ENCODE measurements at places on chromosomes 11 and 22. TPM values are rescaled to one million over a fixed set of nuclear protein-coding genes. Genes with fewer than 3 reads are reported as not detected.

The ACER3 gene
- polyA plus RNA-seq: 3.8 TPM

The STARD10 gene
- polyA plus RNA-seq: 238 TPM

The PRDM10 gene
- 2.7 TPM for polyA plus RNA-seq

The OR51D1 gene
- polyA plus RNA-seq: not detected

The PPFIBP2 gene
- 26.5 TPM for polyA plus RNA-seq

The OR51B6 gene
- not detected for polyA plus RNA-seq

The FAM83F gene
- polyA plus RNA-seq: 10.5 TPM

The APOL2 gene
- polyA plus RNA-seq: 68.4 TPM

The GVQW3 gene
- not detected for polyA plus RNA-seq

The MUC6 gene
- polyA plus RNA-seq: 0.34 TPM

The TESMIN gene
- polyA plus RNA-seq: 3.4 TPM

The PKNOX2 gene
- 1.1 TPM for polyA plus RNA-seq

The KCNK4 gene
- polyA plus RNA-seq: not detected

The TEX54 gene
- polyA plus RNA-seq: not detected

The OR6A2 gene
- polyA plus RNA-seq: not detected

The PHF21B gene
- not detected for polyA plus RNA-seq

The C11orf42 gene
- polyA plus RNA-seq: 0.66 TPM

The MRGPRE gene
- 0.22 TPM for polyA plus RNA-seq

The ZBTB16 gene
- polyA plus RNA-seq: 1.5 TPM

The TMEM151A gene
- polyA plus RNA-seq: 0.44 TPM

The LRRC10B gene
- polyA plus RNA-seq: not detected

The LINC01488 gene
- polyA plus RNA-seq: not detected

The DDI1 gene
- polyA plus RNA-seq: not detected

The KCTD17 gene
- polyA plus RNA-seq: 18.8 TPM

The GRAP2 gene
- polyA plus RNA-seq: 2.0 TPM

The FOLR3 gene
- 0.12 TPM for polyA plus RNA-seq

The ADORA2A gene
- polyA plus RNA-seq: 3.2 TPM

The MRGPRX3 gene
- polyA plus RNA-seq: not detected

The ANO9 gene
- polyA plus RNA-seq: 363 TPM

The OR51L1 gene
- polyA plus RNA-seq: not detected

The FERMT3 gene
- polyA plus RNA-seq: 11.4 TPM

The SLC22A9 gene
- polyA plus RNA-seq: not detected

The PANX2 gene
- not detected for polyA plus RNA-seq

The MUC5AC gene
- 0.06 TPM for polyA plus RNA-seq

The SLC25A18 gene
- 2.1 TPM for polyA plus RNA-seq

The SPI1 gene
- 13.6 TPM for polyA plus RNA-seq

The ANO5 gene
- 7.8 TPM for polyA plus RNA-seq

The RAC2 gene
- 41.1 TPM for polyA plus RNA-seq

The CHADL gene
- polyA plus RNA-seq: 1.4 TPM

The MIOX gene
- polyA plus RNA-seq: not detected

The OR52A1 gene
- not detected for polyA plus RNA-seq

The PANX1 gene
- polyA plus RNA-seq: 21.8 TPM

The APOL6 gene
- polyA plus RNA-seq: 24.0 TPM

The OR2AT4 gene
- not detected for polyA plus RNA-seq

The P2RY6 gene
- 46.0 TPM for polyA plus RNA-seq

The CBX7 gene
- polyA plus RNA-seq: 20.1 TPM

The CASTOR1 gene
- polyA plus RNA-seq: 8.3 TPM

The OR51E1 gene
- polyA plus RNA-seq: 4.6 TPM

The GDPD4 gene
- not detected for polyA plus RNA-seq

All from small intestine (tissue), 16 donors.